ENCODE measurements at places on chromosomes 7 and 10.

DNA sequence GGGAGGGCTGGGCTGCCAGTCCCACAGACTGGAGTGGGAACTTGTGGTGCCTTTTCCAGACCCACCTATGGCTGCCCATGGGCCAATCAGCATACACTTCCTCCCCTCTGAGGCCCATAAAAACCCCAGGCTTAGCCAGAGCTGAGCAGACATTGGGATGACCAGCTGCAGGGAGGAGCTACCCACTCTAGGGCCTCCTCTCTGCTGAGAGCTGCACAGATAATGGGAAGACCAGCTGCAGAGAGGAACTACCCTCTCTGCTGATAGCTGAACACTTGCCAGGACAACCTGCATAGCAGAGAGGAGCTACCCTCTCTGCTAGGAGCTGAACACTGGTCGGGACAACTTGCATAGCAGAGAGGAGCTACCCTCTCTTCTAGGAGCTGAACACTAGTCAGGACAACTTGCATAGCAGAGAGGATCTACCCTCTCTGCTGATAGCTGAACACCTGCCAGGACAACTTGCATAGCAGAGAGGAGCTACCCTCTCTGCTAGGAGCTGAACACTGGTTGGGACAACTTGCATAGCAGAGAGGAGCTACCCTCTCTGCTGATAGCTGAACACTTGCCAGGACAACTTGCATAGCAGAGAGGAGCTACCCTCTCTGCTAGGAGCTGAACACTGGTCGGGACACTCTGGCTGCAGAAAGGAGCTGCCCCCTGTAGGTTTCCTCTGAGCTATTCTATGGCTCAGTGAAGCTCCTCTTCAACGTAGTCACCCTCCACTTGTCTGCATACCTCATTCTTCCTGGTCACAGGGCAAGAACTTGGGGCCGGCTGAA is 88.3 kb upstream of the CACUL1 start:
- DNase-seq = no peak

DNA sequence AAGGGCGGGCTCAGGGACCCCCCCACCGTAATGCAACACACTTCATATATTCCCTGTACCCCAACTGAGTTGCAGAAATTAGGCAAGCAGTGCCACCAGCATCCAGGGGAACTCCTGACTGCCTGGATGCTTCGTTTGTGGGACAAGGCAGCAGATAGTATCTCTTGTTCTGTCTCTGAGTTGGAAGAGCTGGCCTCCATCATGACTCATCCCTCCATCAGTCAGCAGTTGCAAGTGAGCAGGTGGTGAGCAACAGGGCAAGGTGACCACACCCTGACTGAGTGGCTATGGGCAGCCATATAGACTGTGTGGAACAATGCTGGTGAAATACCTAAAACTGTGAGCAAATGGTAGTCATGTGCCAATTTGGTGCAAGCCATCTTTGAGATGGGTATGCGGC is 22.8 kb upstream of the ADAMTS14 start:
- DNase-seq = no peak

DNA sequence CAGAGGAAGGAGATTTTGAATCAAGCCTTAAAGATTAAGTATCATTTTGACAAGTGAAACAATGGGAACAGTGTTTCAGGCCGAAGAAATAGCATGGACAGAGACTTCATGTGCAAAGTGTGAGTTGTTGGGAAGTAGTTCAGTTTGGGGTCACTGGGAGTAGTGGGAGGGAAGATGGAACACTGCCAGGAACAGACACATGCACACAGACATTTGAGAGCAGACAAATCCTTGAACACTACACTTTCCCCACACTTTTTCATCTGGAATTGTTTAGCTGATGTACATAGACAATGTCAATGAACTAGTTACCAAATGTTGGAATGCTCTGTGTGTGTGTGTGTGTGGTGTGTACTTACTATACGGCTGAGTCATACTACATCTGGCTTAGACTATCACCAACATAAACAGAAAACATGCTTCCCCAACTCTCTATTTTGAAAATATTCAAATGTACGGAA is 52.4 kb upstream of the LRRC17 start:
- DNase-seq = no peak

DNA sequence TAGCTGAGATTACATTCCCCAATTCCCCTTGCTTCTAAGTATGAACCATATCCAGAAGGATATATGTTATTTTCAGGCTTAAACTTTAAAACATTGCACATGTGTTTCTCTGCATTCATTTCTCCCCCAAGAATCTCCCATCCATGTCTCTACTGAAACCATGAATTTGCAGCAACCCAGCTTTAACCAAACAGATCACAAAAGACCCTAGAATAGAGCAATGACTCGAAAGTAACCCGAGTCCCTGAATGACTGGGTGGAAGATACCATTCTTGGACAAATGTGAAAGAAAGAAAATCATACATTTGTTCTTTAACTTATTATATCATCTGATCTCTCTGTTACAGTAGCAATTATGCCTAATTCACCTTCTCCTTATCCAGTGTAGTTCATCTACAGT is 278.7 kb downstream of the IPMK start:
- DNase-seq = no peak

DNA sequence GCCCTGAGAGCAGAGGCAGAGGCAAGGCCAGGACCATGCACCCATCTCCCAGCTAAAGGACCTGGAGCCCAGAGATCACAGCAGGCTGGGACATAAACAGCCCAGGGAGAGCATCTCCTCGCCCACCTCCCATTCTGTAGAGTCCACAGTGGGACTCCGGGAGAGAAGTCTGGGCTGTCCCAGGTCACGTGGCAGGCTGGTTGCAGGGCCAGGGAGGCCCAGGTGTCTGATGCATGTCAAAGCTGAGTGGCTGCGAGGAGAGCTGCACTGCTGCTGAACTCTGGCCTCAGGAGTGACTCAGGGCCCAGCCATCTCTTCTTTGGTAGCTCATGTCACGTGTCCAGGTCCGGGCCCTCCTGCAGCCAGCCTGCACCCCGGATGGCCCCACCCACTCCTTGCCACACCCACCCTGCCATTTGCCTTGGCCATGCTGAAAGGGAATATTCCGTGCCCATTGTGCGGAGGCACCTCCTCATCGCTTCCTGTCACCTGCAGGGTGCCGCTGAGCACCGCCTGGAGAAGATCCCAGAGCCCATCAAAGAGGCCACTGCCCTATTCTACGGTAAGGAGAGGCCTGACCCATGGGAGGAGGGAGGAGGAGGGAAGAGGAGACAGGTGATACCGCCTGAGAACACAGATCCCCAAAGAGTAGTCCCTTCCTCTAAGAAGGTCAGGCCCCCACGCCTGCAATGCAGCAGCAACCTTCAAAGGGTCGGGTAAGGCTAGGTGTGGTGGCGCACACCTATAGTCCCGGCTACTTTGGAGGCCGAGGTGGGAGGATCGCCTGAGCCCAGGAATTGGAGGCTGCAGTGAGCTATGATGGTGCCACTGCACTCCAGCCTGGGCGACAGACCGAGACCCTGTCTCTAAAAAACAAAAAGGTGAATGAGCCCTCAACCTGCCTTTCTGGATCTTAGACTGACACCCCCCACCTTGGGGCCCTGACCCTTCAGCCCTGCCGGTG is 12.6 kb upstream of the SH2B2 start:
- DNase-seq = no peak

DNA sequence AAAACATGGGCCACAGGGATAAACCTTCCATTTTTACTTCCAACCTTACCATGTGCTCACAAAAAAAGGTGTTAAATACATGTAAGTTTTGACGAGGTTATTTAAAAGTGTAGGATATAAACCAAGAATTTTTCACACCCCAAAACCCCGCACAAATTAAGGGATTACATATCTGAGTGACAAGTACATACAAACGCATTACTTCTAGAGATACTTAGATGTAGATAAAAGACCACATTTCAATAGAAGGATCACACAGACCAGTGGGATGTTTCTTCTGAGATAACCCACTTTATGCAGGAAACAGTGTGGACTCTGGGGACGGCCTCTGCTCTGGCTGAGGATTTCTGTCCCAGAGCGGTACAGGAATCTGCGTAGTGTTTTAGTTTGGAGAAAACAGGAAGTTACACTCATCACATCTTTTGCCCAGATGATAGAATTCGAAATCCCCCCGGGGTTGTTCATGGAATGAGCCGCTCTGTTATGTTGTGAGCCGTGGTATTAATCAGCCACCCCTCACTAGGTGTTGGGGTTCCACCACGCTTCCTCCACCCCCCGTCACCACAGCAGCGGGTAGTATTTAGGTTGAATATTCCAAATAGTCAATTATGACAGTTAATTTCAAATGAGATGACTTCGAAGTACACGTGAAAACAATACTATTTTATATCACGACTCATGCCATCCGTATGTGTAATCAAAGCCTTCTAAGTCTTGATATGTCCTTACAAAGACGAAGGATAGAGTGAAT is 1.3 kb upstream of the CUL1 start:
- no peak for DNase-seq

DNA sequence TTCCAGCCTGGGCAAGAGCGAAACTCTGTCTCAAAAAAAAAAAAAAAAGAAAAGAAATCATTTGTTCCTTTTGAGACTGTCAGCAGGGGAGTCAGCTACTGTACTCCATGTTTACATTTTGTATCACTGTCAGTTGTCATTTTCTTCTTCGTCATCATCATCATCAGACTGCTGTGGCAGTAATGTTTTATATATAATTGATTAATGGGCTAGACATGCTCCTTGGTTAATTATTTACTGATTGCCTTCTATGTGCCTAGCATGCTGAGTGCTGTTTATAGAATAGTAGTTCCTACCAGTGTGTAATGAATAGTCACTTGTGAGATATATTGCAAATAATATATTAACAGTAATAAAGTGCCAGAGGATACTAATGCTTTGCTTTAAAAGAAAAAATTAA is 50.5 kb downstream of the VCL start:
- no peak for DNase-seq

DNA sequence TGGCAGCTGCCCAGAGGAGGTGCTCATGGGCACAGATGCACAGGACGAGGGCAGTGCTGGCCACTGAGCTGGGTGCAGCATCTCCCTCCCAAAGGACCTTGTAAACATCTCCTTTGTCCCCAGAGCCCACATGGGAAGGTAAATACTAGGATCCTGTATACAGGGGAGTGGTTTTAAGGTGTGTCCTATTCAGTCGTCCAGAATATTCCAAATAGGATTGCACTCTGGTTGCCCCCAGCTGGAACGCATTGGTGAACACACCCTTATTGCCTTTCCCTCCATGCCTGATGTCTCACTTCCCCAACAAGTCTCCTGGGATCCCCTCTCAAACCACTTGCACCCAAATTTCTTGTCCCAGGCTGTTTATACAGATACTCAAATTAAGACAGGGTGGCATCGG is 152.0 kb upstream of the PCBD1 start:
- DNase-seq = no peak

DNA sequence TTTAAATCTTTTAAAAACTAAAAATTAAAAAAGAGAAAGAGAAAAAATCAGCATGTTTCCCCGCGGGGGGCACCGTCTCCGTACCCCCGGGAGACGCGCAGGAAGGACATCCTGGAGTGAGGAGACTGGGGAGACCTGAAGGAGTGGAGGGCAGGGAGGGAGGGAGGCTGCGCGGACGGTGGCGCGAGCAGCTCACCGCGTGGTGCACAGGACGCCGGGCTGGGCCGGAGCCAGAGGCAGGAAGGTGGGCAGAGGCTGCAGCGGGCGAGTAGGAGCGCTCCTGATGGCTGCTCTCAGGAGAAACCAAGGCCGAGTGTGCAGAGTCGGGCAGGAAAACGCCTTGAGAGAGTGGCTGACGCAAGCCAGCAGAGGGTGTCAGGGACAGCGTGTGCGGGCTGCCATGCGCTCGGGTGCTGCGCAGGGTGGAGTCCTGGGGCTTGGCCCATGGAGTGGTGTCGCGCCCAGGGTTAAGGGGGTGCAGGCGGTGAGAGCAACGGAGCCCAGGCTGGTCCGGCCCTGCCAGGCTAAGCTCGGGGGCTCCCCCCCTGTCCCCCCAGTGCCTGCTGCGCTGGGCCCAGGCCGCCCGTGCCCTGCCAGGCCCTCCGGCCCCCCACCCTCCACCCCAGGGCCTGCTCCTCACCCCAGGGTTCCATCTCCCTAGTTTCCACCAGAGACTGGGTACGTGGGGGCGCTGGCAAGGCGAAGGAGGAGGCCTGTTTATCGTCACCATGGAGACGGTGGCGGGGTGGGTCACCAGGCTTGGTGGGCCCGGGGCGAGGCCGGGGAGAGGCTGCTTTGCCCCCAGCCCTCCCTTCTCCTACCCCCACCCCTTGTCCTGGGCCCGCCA is 28.9 kb upstream of the FXYD4 start:
- DNase-seq = no peak

GRCh38 chr10:101071267-101071884 is 9.6 kb downstream of the KAZALD1 start:
- no peak for DNase-seq

GRCh38 chr10:102814873-102815661 is 22.1 kb downstream of the CYP17A1 start:
- DNase-seq = no peak

GRCh38 chr10:87700031-87700796 is 40.5 kb downstream of the PAPSS2 start:
- no peak for DNase-seq

GRCh38 chr7:132221356-132221755 is 354.9 kb downstream of the PLXNA4 start:
- no peak for DNase-seq

DNA sequence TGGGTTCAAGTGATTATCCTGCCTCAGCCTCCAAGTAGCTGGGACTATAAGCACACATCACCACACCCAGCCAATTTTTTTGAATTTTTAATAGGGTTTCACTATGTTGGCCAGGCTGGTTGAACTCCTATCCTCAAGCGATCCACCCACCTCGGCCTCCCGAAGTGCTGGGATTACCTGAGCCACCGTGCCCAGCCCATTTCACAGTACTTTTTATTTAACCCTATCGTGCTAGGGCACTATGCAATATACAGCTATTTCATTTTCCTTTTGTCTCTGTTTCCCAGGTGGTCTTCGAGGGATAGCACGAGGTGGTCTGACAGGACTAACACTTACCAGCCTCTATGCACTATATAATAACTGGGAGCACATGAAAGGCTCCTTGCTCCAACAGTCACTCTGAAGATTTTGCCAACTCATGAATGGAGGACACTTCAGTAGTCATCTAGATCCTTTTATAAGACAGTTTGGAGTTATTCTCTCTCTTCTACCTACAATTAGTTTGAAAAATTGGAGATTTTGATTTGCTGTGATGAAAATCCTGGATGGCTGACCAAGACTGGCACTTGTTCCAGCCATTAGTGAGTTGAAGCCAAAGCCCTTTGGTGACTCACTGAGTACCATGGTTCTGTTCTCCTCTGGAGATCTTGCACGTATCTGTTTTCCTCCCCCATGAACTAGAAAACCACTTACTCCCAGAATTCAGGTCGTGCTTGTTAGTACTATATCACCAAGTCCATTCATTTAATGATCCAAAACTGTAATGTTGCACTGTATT is 27.3 kb downstream of the NCOA4 start:
- DNase-seq = no peak

DNA sequence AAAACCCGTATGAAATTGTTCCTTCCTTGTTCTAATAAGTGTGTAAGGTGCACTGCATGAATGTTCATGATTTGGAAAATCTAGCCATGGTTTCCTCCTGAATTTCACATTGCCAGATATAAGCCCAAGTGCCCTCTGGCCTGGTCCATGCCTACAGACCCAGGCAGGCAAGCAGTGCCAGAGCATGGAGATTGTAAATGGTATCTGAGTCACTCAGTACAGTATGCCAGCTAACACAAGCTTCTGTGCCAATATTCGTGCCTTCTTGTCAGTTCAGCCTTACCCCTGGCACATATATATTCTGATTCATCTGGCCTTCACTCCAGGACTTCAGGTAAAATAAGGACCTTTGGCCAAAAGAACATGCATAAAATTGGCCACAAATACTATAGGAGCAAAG is 38.4 kb upstream of the PDE1C start:
- DNase-seq = no peak

GRCh38 chr7:917255-918117 is 37.0 kb downstream of the ADAP1 start:
- no peak for DNase-seq

- DNase-seq = no peak
These were observed 171.8 kb downstream of the EGFR start for GRCh38 chr7:55190511-55191160.

Data from NCI-H2081 treated with DMSO at 0.1 percent for 48 hours (cell line).